LHCN-M2 (cell line): ENCODE measurements at places on chromosomes 16 and 17. TPM values are rescaled to one million over a fixed set of nuclear protein-coding genes. Genes with fewer than 3 reads are reported as not detected.

- peak; percentile 37 for DNase-seq
These were observed 7.8 kb upstream of the N4BP1 start for GRCh38 chr16:48617711-48618148.

DNA sequence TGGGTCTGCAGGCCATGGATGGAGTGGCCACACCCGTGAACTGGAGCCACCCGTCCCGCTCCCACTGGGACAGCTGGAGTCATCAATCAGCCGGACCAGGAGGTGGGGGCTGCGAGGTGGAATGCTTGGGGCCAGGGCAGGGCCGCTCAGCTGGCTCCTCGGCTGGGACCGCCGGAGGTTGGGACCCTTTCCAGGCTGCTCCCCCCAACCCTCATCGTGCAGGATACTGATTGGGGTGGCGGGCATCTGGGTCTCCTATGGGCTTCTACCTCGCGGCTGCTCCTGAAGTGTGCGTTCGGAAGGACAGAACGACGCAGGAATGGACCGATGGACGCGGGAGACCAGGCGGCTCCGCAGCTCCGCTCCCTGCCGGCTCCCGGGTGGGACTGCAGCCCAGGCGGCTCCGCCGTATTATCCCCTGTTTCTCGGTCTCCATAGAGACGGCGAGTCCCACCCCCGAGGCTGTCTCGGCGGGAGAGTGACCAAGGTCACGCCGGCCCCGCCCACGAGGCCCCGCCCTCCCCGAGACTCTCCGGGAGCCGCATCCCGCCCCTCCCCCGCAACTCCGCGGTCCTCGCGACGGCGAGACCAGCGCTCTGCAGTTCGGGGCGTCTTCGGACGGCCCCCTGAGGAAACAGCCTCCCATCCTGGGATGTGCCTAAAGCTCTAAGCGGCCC, at the start of gene TPPP3:
TSS of gene TPPP3 (minus strand) at position 388 of the 677 bp plus-strand sequence. CDS start 2,387 bp downstream, outside the sequence.
- peak; percentile 87 for DNase-seq

GRCh38 chr16:317583-317982, 34.6 kb downstream of the PDIA2 start:
- no peak for DNase-seq

EPN3 gene
- total RNA-seq = 0.11 TPM in 1 of 2 replicates, not detected in the other

GRCh38 chr16:554640-555365, 5.4 kb upstream of the PRR35 start:
- DNase-seq = peak; percentile 74

- no peak for DNase-seq
These were observed 259.9 kb downstream of the MRTFB start for GRCh38 chr16:14331020-14331419.

GRCh38 chr16:31217136-31217530, 198 bp upstream of the PYDC1 start:
- no peak for DNase-seq

- DNase-seq = peak; percentile 53
These were observed 75.7 kb downstream of the NXN start for GRCh38 chr17:903691-904481.

ALDH3A2 gene
- 51.0 and 61.2 TPM in 2 replicates for total RNA-seq

BIRC5 gene
- 179 and 192 TPM in 2 replicates for total RNA-seq

JPH3 gene
- not detected in 2 replicates for total RNA-seq

WFDC1 gene
- total RNA-seq = not detected in 2 replicates

KRTAP2-2 gene
- total RNA-seq = not detected in 2 replicates
